Stimulated activated naive B cell treated with anti-CD40 and anti-IgM and Interleukin-4, amounts not matched to agents 10 μg/mL and 1 μg/mL and 100 μg/mL, for 72 hours (primary cell): ENCODE measurements at places on chromosomes 11 and 22.

- DNase-seq = no peak
Measured at GRCh38 chr22:31126869-31127175, 4.1 kb downstream of the INPP5J start.

DNA sequence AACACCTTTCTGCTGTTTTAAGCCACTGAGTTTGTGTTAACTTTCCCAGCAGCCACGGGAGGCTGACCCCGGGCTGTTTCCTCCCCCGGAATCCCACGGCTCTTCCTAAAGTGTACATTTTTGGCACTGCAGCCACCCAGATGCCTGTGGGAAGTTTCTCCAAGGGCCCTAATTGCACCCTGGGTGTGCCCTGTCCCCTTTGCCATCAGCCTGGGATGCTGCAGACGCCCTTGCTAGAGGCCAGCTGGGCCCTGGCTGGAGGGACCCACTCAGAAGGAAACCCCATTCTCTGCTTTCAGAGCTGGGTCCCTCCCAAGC is 883.3 kb downstream of the BRD1 start:
- DNase-seq = no peak

DNA sequence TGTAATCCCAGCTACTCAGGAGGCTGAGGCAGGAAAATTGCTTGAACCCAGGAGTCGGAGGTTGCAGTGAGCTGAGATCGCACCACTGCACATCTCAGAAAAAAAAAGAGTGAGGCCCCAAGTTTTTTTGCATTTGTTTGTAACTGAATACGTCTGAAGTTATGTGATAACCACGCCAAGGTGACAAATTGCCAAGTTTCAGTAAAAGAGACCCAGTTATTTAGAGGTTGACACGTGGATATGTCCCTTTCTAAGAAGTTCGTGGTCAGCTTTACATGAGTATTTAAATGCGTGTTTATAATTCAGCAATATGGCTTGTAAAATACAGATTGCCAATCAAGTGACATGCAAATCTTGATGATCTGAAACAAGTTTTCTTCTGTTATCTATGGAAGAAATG is 8.0 kb downstream of the PPARA start:
- DNase-seq = no peak

DNA sequence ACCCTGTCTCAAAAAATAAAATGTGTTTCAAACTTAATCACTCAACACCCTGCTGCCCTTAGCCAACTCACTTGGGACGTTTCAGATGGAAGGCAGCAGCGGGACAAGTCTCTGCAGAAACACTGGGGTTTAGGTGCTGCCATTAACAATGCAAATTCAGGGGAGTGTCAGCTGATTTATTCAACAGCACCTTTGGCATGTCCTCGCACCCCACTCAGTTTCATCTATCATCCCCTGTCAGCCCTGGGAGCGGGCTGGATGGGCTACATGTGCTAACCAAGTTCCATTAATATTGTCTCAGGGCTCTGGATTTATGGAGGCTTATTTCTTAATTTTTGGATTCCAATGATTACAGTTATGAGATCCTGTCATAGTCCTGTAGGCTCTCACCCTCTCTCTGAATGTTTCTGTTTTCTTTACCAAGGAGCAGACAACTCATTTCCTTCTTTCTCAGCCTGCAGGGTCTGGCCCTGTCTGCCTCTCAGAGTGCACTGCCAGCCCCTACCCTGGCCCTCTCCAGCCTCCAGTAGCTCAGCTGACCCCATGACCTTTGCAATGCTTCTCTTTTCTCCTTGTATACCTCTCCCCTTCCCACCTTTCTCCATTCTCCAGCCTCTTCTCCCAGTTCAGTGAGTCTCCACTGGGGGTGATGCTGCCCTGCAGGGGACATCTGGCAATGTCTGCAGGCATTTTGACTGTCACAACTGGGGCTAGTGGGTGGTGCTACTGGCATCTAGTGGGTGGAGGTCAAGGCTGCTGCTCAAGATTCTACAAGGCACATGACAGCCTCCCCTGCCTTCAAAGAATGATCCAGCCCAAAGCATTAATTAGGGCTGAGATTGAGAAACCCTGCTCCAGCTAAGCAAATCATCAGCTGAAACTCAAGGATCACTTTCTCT is 79.0 kb downstream of the APIP start:
- no peak for DNase-seq

DNA sequence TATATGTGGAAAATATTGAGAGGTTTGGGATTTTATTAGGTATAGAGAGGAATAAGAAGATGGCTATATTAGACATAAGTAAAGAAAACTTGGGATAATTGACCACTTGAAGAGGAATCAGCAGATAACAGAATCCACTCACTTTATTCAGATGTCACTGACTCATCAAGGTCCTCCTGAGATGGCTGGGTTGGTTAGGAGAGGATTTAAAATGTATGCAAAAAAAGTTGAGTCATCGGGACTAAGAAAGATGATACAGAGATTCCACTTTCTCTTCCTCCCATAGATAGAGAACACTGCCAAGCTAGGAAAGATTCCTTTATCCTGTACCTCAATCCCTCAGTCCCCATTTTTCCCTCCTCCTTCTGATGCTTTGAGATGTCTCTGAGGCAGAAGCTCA is at the start of gene OR6A2:
TSS of gene OR6A2 (minus strand) at position 288 of the 400 bp plus-strand sequence. CDS start 3,981 bp downstream, outside the sequence.
- no peak for DNase-seq

DNA sequence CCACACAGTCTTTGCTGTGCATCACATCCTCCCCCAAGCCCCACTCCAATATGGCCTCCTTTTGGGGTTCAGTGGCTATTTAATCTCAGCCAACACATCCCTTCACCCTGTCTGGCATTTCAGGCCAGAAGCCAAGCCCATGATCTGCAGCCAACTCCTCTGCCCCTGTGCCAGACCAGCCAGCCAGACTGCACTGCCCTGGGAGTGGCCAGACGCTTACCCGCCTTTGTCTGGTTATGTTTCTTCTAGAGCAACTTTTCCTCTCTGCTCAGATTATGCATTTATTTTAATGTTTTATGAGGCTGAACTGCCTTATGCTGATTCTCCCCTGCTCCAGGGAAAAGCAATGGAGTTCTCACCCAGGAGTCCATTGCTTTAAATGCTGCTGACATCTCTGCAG is 206.7 kb upstream of the TBCEL start:
- no peak for DNase-seq

DNA sequence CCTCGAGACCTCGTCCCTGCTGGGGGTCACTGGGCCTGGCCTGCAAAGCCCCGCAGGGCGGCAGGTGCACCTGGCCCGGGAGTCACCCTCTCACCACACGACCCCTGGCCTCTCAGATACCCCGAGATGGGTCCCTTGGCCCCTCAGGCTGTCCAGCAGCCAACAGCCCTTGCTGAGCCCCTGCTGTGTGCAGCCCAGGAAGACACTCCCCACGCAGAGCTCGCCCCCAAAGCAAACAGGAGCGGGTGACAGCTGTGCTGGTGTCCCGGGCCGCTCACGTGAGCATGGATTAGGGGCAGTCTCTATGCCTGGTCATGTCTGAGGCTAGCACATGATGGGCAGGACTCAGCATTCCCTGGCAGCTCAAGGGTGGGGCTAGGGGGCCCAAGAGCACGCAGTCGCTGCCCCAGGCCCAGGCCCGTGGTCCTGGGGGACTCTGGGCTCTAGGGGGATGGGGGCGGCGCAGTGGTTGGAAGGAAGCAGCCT is 31.3 kb downstream of the WNT7B start:
- no peak for DNase-seq

DNA sequence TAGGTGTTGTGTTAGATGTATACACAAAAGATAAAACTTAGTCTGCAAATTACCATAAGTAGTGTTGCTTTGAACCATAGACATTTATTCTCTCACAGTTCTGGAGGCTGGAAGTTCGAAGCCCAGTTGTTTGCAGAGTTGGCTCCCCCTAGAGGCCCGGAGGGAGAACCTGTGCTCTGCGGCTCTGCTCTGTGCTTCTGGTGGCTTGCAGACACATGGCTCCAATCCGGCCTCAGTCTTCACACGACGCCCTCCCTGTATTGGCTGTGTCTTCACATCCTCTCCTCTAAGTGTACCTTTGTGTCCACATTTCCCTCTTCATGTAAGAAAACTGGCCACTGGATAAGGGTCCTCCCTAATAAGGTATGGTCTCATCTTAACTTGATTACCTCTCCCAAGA is 128.4 kb downstream of the OPCML start:
- DNase-seq = no peak

DNA sequence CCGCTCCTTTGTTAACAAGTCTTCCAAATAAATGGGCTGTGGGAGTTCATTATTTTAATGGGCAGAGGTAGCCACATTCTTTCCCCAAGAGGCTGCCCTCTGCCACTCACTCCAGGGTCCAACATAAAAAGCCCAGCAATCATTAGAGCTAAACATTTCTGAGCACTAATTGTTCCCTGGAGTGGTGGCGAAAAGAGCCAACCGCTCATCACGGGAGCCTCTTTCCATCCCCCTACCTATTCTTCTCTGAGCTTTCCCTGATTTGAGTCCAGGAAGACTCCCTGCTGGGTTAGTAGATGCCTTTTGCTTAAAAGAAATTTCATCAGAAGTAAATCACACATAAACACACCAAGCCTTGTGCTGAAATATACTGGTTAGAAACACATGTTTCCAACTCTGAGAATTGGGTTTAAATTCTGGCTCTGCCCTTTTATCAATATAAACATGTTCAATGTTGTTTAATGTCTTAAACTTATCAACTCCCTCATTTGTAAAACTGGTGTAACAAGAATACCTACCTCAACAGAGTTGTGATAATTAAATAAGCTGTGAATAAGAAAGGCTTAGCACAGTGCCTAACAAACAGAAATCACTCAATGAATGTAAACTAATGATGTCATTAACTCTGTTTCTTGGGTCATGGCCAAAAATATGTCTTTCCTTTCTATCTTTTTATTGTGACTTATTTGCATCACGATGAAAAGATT is at the start of gene OR5A2:
TSS of gene OR5A2 (minus strand) at position 53 of the 707 bp plus-strand sequence. CDS start 3,460 bp downstream, outside the sequence.
- no peak for DNase-seq

DNA sequence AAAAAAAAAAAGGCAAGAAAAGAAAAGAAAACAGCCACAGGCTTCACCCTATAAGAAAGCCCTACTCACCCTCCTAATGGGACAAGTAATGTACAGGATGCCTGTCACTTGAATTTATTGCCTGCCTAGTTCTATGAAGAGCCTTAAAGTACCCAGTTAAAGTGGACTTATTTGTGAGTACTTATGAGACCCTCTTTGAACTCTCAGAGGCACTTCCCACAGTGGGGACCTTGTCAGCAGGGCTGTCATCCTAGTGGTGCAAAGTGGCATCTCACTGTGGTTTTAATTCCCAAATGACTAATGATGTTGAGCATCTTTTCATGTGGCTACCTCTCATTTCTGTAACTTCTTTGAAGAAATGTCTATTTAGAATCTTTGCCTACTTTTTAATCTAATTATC is 41.8 kb upstream of the BARX2 start:
- no peak for DNase-seq

GRCh38 chr11:80383655-80384054 is 942.8 kb upstream of the TENM4 start:
- no peak for DNase-seq

- peak; percentile 60 for DNase-seq
Measured at GRCh38 chr11:60485987-60486386, 6.6 kb upstream of the MS4A12 start.

DNA sequence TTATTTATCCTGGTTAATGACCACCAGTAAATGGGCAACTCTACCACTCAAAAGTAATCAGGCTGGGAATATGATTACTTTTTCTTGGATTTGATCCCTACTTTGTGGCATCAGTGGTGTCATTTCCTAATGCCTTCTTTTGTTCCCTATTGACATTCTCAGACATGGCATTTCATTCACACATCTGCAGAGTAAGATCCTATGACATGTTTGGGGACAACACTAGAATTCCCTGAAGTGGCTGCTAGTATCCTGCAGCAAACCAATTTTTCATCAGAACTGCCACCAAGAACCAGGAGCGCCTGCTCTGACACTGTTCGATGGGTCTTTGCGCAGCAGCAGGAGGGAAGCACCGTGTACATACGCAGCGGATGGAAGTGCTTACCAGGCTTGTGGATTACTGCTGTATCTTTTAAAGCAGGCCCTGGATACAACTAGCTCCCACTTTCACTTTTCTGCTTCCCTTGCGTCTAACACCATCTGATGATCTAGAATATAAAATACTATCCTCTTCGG is 97.7 kb downstream of the LARGE2 start:
- no peak for DNase-seq

GRCh38 chr11:42595876-42596275 is 715.9 kb upstream of the API5 start:
- no peak for DNase-seq

- no peak for DNase-seq
Measured at GRCh38 chr11:34792814-34793258, 123.3 kb downstream of the APIP start.

DNA sequence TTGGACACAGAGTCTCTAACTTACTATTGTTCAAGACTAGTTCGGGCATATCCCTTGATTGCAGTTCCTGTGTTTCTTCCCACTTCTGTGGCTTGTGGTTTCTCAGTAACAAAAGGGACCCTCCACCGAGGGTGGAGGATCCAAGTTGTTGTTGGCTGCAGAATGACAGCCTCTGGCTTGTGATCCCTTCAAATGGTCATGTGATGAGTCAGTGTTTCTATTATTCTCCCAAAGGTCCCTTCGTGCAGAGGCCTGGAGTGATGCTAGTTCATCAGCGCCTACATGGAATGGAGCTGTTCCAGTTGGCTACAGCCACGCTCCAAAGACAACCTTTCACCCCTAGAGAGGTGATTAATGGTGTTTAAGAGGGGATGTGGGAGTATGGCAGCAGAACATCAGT is 2.6 kb upstream of the VWCE start:
- no peak for DNase-seq

GRCh38 chr22:46798366-46799350 is 36.2 kb downstream of the TBC1D22A start:
- DNase-seq = peak; percentile 51

DNA sequence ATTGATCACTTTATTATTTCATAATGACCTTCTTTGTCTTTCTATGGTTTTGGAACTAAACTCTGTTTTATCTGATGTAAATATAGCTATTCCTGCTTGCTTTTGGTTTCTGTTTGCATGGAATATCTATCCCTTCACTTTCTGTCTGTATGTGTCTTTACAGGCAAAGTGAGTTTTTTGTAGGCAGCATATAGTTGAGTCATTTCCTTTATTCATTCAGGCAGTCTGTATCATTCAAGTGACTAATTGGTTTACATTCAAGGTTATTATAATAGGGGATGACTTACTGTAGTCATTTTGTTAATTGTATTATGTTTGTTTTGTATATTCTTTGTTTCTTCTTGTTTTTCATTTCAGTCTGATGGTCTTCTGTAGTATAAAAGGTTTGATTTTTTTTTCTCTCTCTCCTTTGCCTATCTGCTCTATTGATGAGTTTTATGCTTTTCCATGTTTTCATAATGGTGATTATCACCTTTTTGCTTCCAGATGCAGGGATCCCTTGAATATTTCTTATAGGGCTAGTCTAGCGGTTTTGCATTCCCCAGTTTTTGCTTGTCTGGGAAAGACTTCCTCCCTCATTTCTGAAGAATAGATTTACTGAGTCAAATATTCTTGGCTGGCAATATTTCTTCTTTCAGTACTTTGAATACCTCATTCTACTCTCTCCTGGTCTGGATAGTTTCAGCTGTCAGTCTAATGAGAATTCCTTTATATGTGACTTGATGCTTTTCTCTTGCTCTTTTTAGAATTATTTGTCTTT is 50.4 kb downstream of the GDPD4 start:
- no peak for DNase-seq
